Epithelial cell of proximal tubule (primary cell): ENCODE measurements at places on chromosomes 7 and 10.

DNA sequence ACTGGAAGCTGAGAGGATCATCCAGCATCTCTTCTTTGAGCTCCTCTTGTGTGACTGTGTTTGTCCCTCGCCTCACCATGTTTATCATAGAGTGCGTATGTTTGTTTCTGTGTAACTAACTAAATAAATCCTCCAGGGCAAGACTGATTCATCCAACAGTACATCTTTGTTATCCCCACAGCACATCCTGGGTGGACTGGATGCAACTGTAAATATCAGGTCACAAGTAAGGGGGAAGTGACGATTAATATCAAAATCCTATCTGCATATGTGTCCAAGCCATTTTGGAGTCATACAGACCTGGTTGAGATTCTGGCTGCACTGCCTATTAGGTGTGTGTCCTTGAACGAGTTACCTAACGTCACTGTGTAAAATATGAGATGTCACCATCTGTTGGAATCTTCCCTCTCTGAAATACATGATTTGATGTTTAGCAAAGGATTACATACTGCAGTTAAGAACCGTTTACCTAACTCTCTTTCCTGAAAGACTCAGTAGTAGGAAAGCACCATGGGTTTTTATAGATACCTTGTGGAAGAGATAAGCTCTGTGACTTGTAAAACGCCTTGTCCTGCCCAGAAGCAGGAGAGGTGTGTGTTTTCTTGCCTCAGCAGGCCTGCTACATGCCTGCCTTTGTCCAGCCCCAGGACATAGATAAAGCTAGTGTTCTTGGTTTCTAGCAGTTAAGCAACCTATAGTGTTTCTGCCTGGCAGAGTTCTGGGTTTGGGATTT, 25.8 kb downstream of the WBP1L start:
- no peak for DNase-seq

DNA sequence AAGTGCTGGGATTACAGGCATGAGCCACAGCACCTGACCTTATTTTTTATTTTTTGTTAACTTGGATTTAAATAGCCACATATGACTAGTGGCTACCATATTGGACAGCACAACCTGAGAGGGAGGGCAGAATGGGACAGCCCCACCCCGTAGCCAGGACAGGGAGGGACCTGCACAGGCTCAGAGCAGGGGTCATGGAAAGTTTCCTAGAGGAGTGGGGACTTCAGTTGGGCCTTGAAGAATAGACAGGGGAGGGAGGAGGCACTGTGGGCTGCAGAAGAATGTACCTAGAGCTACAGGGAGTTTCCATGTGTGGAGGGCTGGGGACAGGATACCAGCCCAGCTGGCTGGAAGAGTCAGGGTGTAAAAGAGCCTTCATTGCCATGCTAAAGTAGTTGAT, 8.8 kb downstream of the TRIM8 start:
- no peak for DNase-seq

GRCh38 chr7:84060000-84060399, 134.6 kb downstream of the SEMA3A start:
- no peak for DNase-seq

- DNase-seq: no peak
Measured at GRCh38 chr7:81606078-81606863, 163.6 kb downstream of the HGF start.

- DNase-seq: no peak
Measured at GRCh38 chr10:70198696-70199466, 28.6 kb upstream of the SAR1A start.

- no peak for DNase-seq
Measured at GRCh38 chr10:6353526-6353925, 150.8 kb downstream of the PFKFB3 start.

DNA sequence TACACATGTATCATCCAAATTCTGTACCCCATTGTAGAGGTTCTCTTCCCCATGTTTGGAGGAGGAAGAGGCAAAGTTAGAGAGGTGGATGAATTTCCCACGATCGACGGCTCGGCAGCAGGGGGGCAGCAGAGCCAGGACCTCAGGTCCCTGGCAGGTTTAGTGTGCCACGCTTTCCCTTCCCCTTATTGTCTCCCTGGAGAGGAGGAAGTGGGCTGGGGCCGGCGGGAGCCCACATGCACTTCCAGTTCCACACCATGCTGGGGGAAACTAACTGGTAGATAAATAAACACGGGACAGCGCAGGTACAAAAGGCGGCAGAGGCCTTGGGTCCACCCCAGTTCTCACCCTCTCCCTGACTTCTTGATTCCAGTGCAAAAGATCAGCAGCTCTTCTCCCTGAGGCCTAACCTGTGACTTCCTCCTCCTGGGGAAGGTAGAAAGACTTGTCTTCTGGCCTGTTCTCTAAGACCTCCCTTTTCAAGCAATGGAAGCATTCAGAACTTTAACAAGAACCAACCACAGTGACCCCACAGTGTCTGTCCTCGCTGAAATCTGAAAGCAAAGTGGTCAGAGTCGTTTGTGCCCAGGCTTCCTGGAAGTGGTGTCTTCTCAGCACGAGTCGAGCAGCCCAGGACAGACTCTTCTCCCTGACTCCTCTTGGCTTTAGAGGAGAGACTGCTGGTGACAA, 30.5 kb upstream of the SRGN start:
- DNase-seq: no peak

- DNase-seq: no peak
Measured at GRCh38 chr10:69897432-69897831, 95.7 kb downstream of the COL13A1 start.

GRCh38 chr10:451021-451471, 238.4 kb downstream of the DIP2C start:
- DNase-seq: no peak

DNA sequence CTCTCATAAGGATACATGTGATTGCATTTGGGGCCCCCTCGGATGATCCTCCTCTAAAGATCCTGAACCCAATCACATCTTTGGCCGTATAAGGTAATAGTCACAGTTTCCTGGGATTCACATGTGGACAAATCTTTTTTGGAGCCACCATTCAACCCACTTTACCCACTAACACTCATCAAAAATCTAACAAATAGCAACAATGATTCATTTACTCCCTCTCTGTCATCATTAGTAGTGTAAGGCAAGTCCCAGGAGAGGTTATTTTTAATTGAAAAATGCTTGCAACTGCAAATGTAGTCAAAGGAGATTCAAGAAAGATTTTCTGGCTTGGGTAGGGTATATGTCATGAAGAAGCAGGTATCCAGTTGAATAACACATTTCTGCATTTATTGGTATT, 9.9 kb upstream of the SMKR1 start:
- no peak for DNase-seq

DNA sequence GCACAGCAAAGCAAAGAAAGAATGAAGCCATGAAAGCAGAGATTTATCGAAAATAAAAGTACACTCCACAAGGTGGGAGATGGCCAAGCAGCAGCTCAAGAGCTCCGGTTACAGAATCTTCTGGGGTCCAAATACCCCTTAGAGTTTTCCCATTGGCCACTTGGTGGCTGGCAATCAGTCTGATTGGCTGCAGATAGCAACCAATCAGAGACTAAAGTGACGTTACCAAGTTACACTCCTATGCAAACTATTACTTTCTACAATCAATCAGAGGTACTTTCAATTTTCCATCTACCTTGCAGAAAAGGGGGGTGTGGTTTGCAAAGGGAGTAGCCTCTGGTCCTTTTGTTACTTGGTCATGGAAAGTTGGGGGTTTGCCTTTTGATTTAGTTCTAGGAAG, 58.0 kb upstream of the AUTS2 start:
- no peak for DNase-seq

GRCh38 chr10:58637352-58637751, 124.7 kb downstream of the BICC1 start:
- peak; percentile 63 for DNase-seq

- DNase-seq: no peak
Measured at GRCh38 chr7:139768249-139768824, 9.5 kb downstream of the HIPK2 start.

DNA sequence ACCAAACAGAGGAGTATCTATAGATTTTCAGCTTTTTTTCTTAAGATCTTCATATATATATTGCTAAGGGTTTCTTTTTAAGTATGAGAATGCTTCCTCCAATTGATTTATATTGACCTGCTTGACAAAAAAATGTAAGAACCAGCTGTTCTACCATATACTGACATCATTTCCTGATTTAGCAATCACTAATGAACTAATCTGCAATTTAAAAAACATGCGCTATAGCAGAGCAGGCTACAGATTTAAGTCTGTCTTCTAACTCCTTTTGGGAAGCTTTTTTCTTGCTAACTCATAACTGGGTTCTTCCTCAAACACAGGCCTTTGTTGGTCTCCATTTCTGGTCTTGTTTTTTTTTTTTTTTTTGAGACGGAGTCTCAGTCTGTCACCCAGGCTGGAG, 33.2 kb downstream of the ABCC2 start:
- DNase-seq: no peak

DNA sequence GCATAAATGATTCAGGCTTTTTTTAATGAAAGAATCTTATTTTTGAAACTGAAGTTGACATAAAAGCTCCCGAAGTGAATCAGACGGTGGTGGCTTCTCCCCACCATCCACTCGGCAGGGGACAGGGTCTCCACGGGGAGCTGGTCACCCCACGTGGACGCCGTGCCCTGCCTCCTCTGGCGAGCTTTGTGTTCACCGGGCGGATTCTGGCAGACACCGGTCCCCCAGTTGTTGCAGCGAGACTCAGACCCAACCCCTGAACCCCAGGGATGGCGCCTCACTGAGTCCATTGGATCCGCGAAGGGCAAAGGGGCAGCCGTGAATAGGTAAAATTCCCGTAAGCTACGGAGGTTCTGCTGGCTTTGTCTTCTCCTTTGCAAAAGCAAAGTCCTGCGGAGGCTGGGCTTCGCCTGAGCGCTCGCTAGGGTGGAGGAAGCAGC, 38.4 kb downstream of the PTPRN2 start:
- DNase-seq: no peak

GRCh38 chr7:109964780-109965179, 1126.1 kb upstream of the LRRN3 start:
- no peak for DNase-seq

- DNase-seq: no peak
Measured at GRCh38 chr10:67506083-67506756, 189.8 kb downstream of the CTNNA3 start.

DNA sequence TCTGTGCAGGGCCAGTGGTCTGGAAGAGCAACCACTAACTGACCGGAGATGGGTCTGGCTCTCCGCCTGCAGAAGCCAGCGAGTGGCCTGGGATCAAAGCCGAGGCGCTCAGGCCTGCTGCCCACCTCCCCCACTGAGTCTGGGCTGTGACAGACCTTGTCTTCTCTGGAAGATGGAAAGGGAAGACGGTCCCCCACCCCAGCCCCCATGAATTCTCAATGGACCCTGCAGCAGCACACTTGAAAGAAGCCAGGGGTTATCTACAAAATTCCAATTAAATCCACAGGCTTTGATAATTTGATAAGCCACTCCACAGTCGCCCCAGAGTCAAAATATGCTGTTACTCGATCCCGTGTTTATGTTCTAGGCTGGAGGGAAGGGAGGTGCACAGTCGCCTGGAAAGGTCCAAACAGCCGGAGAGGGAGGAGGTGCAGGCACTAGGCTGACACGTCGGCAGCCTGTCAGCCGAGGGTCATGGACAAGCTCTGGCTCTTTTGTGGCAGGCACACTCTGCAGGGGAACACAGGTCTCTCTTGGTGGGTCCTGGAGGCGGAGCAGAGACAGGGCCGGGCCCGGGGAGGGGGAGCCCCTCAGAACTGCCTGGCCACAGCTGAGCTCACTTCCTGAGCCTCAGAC, 134.9 kb downstream of the SH3PXD2A start:
- DNase-seq: no peak

- DNase-seq: no peak
Measured at GRCh38 chr7:116211913-116212596, 1.7 kb downstream of the TES start.

DNA sequence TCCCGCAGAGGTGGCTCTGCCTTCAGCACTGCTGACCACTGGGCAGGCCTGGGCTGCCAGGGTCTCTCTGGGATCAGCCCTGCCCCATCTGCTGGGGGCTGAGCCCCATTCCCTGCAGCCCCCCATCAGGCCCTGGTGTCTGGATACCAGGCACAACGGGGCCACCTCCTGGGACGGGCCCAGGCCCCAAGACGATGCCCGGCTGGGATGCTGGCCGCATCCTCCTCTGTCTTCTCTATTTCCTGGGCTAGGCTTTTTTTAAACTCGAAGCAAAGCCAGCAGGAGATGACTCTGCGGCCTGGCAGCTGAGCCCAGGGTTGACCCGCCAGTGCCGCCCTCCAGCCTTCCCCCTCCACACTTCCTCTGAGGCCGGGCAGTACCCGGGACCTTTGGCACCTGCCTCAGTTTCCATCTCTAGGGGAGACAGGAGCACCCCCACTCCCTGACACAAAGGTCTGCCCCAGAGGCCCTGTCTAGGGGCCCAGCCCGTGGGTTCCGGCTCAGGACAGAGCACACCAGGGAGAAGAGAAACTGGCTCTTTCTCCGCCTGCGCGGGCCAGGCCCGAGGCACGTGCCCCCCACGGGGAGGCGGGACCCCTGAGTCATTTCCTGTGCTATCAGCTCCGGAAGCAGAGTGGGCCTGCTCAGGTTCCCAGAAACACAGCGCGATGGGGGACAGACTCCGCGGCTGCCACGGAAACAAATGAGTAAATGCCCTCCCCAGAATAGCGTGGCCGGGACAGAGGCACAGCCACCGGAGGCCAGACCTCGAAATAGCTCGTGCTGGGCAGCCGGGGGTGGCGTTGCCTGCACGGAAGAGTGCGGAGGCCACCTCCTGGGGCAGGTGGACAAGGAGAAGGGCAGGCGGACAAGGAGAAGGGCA, 84.6 kb upstream of the PDGFA start:
- no peak for DNase-seq

DNA sequence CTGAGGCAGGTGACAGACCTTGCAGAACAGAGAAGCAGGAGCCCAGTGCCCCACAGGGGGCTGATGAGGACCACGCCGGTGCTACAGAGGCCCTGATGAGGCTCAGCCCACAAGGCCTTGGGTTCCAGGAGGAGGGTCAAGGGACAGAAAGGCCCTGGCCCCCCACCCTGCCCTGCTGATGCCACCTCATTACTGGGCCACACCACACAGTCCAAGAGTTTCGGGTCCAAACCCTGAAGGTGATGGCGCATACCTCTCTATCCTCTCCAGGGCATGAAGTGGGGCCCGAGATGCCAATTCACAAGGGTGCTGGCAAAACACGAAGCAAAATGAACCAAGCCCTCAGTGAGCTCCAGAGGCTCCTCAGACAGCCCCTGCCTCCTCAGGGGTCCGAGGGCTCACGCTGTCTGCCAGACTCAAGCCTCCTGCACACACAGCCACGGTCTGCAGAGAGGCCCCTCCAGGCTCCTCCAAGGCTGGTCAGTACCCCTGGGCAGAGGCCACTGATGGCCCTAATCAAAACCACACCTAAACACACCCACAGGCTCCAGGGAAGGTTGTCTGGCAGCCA, 32.3 kb downstream of the RASGEF1A start:
- DNase-seq: no peak
